ENCODE measurements at places on chromosomes 1 and 21. TPM values are rescaled to one million over a fixed set of nuclear protein-coding genes. Genes with fewer than 3 reads are reported as not detected.

DNA sequence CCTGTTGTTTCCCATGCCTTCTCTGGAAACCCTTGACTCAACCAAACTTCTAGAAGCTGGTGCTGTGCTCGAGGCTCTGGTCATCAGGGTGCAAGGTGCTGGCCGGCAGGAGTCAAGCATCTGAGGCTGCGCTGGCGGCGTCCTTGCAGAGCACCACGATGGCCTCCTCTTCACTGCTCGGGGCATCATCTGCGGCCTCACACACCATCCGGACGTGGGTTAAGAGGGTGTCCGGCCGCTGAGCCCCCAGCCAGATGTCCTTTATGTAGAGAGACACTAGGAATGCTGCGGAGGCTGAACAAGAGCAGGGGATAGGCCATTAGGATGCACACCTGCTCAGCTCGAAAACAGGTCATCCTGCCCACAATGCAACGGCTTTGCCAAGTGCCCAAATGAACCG lies 16.2 kb downstream of the MRAP start:
- no peak for DNase-seq

- DNase-seq, result no peak
Observed at GRCh38 chr1:228804640-228805413, 69.5 kb downstream of the RHOU start.

DNA sequence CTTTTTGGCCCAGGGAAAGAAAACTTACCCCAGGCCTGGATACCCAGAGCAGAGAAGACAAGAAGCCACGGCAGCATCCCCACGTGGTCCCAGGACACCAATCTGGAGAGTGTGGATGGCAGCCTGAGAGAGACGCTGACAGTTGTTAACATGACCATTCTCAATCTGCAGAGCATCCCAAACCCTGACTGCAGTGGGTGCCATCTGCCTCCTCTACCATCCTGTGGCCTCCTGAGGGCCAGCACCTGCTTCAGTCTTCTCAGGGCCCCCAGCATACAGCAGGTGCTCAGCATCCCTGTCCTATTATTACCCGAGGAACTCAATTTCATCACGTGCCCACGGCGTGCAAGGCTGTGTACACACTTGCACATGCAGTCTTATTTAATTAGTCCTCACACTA lies 785 bp downstream of the PGLYRP4 start:
- DNase-seq, result peak; percentile 13

MAN1C1 gene
- 6.3 TPM for total RNA-seq

DNA sequence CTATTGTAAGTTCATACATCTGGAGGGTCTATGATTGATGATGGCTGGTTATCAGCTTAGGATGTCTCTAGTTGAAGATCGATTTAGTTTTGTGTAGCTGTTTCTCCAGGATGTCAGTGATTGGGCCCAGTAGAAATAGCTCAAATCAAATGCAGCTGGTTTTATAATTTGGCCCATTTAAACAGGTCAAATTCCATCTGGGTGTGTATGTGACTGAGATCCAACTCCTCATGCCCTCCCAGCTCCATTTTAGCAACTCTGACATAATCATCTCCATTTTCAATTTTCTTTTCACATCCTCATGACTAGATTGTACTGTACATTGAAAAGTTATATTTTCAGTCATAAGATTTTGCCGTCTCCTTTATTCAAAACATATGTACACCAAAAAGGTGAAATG lies 99.2 kb downstream of the TPR start:
- DNase-seq, result no peak

DNA sequence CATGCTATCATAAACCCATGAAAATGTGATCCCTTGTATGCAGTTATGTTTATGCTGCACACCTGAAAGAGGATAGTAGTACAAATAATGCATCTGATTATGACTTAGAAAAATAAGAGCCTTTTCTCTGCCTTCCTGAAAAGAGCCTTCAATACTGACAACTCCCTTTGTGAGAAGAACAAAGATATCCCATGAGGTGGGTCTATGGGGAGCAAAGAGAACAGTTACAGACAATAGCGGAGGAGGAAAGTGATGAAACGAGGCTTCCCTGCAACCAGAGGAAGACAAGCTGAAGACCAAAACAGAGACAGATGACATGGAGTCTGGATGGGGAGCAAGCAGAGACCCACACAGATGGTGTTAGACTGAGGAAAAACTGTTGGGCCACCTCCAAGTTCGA lies 598.3 kb upstream of the PLXNA2 start:
- DNase-seq, result no peak

DNA sequence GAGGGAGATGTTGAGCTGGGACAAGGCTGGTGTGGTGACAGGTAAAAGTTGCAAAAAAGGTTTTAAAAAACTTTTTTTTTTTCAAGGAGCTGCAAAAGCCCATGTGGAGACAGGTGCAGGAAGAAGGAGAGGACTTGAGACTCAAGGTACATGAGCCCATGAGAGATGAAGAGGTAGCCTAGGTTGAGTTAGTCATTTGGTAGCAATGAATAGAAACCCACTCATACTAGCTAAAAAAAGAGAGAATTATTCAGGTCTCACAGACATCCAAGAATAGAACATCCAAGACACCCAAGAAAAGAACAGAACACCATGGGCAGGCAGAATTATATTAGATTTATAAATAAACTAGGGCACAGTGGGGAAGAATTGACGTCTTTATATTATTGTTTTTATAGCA lies 65.1 kb downstream of the PCP4 start:
- DNase-seq, result no peak

DNA sequence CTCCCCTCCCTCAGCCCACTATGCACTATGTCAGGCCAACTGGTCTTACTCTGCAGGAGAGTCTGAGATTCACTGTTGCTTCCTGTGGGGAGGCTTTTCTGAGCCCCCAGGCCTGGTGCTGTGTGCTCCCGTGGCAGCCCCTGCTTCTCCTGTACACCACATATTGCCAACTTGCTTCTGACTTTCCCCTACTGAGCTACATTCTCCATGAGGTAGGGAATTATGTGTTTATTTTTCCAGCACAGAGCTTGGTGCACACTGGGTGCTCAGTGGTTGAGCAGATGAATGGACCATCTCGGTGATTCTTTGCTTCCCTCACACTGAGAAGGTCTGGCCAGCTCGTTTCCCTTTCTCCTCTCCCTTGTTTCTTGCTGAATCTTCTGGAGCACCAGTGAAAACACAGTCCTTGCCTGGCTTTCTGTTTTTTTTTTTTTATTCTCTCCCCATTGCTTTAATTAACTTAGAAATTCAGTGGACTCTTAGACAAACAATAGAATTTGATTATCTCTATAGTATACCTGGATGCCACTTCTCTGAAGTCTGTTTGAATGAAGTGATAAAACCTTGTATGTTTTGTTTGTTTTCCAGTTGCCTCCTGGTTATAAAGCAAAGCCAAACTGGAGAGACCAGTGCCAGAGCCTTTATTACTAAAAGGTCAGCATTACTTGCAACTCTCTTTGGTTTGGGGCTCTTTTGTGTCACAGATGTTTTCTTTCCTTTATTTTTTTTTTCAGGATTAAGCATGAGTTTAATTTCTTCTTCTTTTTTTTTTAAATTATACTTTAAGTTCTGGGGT lies 50.3 kb upstream of the CNIH3 start:
- DNase-seq, result no peak

DNA sequence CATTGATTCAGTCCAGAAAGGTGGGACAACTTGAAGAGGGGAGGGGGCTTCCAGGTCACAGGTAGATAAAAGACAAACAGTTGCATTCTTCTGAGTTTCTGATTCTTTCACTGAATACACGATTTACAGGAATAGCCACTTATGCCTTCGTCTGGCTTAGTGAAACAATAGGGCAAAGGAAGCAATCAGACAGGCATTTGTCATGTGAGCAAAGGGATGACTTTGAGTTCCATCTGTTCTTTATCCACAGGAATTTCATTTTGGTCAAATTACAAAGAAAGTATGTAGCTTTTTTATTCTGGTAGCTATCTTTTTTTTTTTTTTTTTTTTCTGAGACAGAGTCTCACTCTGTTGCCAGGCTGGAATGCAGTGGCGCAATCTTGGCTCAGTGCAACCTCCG lies 202.5 kb downstream of the TTLL7 start:
- no peak for DNase-seq

FLG2 gene
- total RNA-seq, result not detected

DNA sequence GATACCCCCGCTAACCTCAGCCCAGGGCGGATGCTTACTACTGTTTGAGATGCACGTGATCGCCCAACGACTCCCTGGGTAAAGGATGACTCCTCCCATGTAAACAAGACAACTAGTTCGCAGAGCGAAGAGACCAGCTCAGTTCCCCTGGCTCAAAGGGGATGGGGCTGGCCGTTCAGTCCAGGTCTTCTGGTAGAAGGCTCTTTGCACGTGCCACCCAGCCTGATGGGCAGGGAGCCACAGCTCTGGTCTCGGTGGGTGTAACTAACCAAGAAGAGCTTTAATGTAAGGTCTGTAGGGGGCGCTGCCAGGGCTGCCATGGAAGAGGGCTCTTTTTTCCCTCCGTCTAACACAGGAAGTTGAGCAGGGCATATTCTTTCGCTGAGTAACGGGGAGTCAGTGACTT lies 49.4 kb upstream of the PARP1 start:
- no peak for DNase-seq

GRCh38 chr1:190244406-190244805 lies 233.3 kb downstream of the BRINP3 start:
- DNase-seq, result no peak

DNA sequence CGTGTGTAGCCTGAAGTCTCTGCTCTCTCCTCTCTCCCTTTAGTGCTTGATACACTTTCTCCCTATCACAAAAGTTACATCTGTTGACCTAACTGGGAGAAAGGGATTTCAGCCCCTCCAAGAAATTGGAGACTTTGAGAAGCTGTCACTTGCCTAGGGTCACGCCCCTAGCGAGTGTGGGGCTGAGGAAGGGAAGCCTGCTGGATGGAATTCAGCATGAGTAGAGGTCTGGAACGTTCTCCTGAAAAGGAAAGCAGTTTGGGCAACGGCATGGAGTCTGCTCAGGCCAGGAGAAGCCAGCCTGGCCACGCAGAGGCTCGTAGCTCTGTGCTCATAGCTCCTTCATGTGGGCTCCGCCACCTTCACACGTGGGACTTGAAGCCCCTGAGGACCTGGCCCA lies 22.4 kb downstream of the COL16A1 start:
- no peak for DNase-seq

HDAC1 gene
- total RNA-seq, result 58.1 TPM

GSTM1 gene
- 14.7 TPM for total RNA-seq

AMY1B gene
- total RNA-seq, result not detected

KIF14 gene
- total RNA-seq, result 0.17 TPM

DNA sequence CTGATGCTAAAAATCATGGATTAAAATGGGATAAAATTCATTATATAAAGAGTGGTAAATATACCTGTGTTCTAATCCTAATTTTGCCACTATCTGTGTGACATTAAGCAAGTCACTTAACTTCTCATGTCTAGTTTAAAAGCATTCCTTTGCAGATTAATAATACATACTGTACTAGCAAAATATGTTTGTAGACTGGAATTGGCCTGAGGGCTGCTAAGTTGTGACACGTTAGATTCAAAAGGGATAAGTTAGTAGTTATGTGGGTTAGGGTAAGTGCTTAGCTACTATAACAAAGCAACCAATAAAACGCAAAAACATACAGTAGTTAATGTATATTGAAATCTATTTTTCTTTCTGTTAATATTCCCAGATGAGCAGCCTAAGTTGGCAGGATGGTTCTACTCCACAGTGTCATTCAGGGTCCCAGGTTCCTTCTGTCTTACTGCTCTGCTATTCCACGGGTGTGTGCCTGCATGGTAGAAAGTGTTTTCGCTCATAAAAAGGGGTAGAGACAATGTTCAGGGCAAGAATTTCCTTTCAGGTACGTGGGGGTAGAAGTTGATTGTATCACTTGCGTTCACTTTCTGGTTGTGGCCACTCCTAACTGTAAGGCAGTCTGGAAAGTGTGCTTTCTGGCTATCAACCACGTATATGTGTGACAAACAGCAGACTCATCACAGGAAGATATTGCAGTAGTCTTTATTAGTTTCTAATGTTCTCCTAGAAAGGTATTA lies 239.8 kb downstream of the NFIA start:
- no peak for DNase-seq

DNA sequence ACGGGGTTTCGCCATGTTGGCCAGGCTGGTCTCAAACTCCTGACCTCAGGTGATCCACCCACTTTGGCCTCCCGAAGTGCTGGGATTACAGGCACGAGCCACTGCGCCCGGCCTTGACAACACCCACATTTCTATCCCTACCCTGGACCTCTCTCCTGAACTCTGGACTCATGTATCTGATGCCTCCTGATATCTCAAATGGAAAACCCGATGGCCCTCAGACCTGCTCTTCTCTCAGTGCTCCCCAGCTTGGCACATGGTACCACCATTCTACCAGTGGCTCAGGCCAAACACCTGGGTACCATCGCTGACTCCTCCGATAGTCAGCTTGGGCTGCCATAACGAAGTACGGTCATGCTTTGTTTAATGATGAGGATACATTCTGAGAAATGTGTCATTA lies 8.5 kb upstream of the RHBG start:
- DNase-seq, result no peak

- DNase-seq, result no peak
Observed at GRCh38 chr1:56931686-56932085, 34.1 kb downstream of the C8B start.

RXRG gene
- total RNA-seq, result 0.42 TPM

DNA sequence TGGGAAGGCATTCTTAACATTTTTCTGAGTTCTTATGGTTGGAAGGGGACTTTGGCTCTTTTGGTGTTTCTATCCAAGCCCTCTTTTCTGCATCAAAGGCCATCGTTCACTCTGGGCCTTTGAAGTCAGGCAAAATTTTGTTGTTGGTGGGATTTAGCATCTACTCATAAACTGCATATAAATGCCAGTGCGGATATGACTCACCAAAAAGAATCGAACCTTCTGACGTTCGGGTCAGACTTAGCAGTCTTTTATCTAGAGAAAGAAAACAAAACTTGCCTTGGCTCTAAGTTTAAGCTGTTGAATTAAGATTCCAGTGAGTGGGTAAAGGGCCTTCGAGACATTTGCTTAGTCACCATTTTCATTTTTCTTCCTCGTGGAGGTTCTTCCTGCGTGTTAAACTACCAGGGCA lies 51.4 kb downstream of the EVA1C start:
- DNase-seq, result no peak

GRCh38 chr1:44739307-44740178 lies at the start of gene KIF2C:
KIF2C (plus strand) TSS chr1:44739837; CDS start chr1:44739933, 96 bp downstream.
- peak; percentile 98 for DNase-seq

IRF6 gene
- 29.3 TPM for total RNA-seq

MNDA gene
- 4.9 TPM for total RNA-seq

OR2T11 gene
- not detected for total RNA-seq

DNA sequence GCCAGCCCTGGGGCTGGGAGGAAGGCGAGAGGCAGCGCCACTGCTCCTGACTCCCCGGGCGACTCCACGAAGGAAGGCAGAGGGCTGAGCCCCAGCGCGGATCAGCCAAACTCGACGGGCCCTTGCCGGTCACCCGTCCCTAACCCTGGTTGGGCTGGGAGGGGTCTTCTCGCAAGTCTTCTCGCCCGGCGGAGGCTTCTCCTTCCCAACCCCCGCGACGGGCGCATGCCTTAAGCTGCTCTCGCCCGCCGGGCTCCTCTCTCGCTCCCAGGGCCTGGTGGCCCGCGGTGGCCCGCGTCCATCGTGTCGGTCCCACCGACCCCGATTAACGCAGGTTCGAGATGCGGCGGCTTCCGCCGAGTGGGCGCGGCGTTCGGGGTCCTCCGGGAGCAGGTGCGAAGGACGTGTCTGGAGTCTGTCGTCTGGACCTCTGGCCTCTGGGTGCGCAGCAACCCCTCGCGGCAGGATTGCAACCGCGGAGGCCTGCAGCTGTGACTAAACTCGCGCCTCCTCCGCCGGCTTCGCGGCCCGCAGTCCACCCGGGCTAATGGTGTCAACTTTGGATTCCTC lies 29.0 kb upstream of the PPM1J start:
- DNase-seq, result no peak

OR2T29 gene
- total RNA-seq, result not detected

- no peak for DNase-seq
Observed at GRCh38 chr1:20164694-20165202, 21.1 kb upstream of the UBXN10 start.
